Activated CD4-positive, alpha-beta memory T cell treated with anti-CD3 and anti-CD28 coated beads for 36 hours (primary cell): ENCODE measurements at places on chromosomes 12 and 14. TPM values are rescaled to one million over a fixed set of nuclear protein-coding genes. Genes with fewer than 3 reads are reported as not detected.

KRT74 gene
- not detected for total RNA-seq

GRCh38 chr14:32327255-32327961, 1.7 kb upstream of the AKAP6 start:
- no peak overlapping the region for H3K27ac ChIP-seq
- DNase-seq = no peak
- H3K36me3 ChIP-seq = no peaks in the 10 kb centered on the region
- peaks cover 3% of the 10 kb centered on the region for H3K4me1 ChIP-seq
- no peak overlapping the region for H3K4me3 ChIP-seq
- no peaks in the 10 kb centered on the region for H3K27me3 ChIP-seq

DNA sequence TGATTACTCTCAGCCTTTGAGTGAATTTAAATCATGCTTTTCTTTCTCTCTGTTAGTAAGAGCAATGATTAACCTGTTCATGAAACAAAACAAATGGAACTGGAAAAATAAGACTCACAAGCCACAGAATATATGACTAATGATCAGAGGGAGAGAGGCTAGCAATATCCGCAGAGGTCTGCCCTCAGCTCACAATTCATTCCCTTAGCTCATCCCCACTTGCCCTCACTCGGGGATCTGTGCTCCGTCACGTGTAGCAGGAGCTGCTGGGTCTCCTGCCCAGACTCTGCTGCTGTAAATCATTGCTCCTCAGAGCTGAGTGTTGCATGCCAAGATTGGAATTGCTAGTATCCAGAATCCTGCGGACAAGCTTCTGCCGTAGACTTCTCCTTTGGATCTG, 53.1 kb upstream of the GNG2 start:
- H3K36me3 ChIP-seq = no peaks in the 10 kb centered on the region
- H3K27ac ChIP-seq = no peak overlapping the region
- DNase-seq = no peak
- no peak overlapping the region for H3K4me3 ChIP-seq
- peaks cover 2% of the 10 kb centered on the region for H3K27me3 ChIP-seq
- no peaks in the 10 kb centered on the region for H3K4me1 ChIP-seq

KRT75 gene
- total RNA-seq = not detected

OTX2 gene
- total RNA-seq = not detected

CMA1 gene
- total RNA-seq = not detected

- no peak for DNase-seq
- H3K27me3 ChIP-seq = no peaks in the 10 kb centered on the region
- H3K36me3 ChIP-seq = no peaks in the 10 kb centered on the region
- no peak overlapping the region for H3K4me3 ChIP-seq
- no peak overlapping the region for H3K27ac ChIP-seq
- peaks cover 10% of the 10 kb centered on the region for H3K4me1 ChIP-seq
These were observed 259.3 kb downstream of the BCL11B start for GRCh38 chr14:99012703-99013102.

DNA sequence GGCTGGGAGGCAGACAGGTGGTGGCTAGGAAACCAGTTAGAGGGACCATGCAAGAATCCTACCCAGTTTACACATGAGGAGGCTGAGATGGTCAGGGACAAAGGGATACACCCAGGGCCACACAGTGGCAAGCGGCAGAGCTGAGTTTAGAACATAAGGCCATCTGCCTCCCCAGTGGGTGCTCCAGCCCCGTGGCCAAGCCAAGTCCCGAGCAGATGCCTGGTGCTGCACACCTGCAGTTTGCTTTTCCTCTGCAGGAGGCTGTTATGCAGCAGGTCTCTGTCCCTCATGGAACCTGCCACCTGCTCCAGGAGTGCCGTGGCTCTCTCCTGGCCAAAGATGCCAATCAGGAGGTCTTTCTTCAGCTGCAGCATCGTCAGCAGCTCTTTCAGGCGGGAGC, 70.8 kb downstream of the SYNE3 start:
- H3K4me3 ChIP-seq = no peak overlapping the region
- peaks cover 10% of the 10 kb centered on the region for H3K4me1 ChIP-seq
- H3K36me3 ChIP-seq = peaks cover 24% of the 10 kb centered on the region

KRT8 gene
- total RNA-seq = 0.67 TPM

DNA sequence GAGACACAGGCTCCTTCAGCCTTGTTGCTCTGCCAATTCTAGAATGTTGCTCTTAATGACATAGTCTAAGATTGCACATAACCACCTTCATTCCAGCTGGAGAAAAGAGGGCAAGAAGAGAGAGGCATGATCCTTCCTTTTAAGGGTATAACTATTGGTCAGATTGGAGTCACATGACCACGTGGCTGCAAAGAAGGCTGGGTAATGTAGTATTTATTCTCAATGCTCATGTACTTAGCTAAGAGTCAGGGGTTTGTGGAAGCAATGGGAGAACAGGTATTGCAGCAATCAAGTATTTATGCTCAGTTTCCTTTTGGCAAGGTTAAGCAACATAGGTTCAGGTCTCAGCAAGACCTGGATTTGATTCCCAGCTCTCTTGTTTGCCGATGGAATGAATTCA, 298.8 kb upstream of the TBX3 start:
- H3K27ac ChIP-seq = no peak overlapping the region
- no peaks in the 10 kb centered on the region for H3K4me1 ChIP-seq
- no peaks in the 10 kb centered on the region for H3K36me3 ChIP-seq
- H3K27me3 ChIP-seq = no peaks in the 10 kb centered on the region

STYK1 gene
- not detected for total RNA-seq

TCL1B gene
- total RNA-seq = not detected

DNA sequence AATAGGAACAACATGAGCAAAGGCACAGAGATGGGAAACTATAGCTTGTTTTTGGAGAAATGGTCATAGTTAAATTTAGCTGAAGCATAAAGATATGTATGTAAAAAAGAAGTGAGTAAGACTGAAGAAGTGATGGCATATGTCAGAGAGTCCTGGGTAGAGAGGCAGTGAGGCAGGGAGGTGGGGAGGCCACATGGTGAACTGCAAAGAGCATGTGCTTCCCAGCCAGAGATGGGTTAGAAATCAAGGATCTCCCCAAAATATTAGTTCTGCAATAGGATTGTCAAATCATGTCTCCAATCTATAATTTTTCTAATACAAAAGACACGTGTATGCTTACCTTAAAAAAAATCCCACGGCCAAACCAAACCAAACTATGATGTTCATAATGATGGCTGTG, 82.1 kb upstream of the STXBP6 start:
- H3K4me1 ChIP-seq = peaks cover 3% of the 10 kb centered on the region
- H3K27ac ChIP-seq = no peak overlapping the region
- no peak for DNase-seq
- H3K4me3 ChIP-seq = no peak overlapping the region
- no peaks in the 10 kb centered on the region for H3K36me3 ChIP-seq

DNA sequence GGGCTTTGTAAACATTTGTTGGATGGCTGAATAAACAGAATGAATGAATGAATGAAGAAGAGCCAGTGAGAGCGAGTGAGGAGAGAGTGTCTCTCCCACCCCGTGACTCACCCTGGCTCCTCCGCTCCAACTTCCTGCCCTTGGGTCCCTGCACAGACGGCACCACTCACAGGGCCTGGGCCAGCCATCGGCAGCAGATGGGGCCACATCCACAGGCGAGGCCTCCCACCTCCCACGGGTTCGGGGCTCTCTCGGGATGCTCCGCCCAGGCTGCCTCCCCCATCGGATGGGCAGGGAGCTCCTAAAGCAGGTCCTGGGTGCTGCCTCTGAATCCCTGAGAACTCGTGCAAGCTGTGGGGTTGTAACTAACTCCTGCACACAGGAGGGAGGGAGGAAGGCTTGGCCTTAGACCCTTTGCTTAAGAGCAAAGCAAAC, 41.3 kb downstream of the CCNK start:
- no peaks in the 10 kb centered on the region for H3K36me3 ChIP-seq
- H3K27ac ChIP-seq = no peak overlapping the region
- H3K4me1 ChIP-seq = peaks cover 15% of the 10 kb centered on the region

- H3K36me3 ChIP-seq = peaks cover 1% of the 10 kb centered on the region
- H3K27ac ChIP-seq = no peak overlapping the region
- peaks cover 27% of the 10 kb centered on the region for H3K4me1 ChIP-seq
- no peaks in the 10 kb centered on the region for H3K27me3 ChIP-seq
These were observed 6.8 kb upstream of the NR4A1 start for GRCh38 chr12:52044292-52044983.

DNA sequence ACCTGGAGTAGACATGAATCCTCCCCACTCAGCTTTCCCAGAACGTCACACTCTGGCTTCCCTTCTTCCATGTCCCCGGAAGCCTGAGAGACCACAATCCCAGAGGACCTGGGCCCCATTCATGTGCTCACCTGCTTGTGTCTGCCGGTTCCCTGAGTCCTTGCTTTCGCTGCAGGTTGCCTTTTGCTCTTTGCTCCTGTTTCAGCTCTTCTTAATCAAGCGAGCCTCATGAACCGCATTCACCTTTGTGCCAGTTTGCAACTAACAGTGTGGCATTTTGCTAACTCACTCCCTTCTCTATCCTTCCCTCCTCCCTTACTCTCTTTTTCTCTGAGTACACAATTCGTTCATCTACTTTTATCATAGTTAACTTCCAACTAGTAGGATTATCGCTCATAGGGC, 23.1 kb downstream of the ENTPD5 start:
- H3K27me3 ChIP-seq = no peaks in the 10 kb centered on the region
- DNase-seq = no peak
- H3K27ac ChIP-seq = no peak overlapping the region
- no peak overlapping the region for H3K4me3 ChIP-seq
- no peaks in the 10 kb centered on the region for H3K4me1 ChIP-seq

GRCh38 chr14:36091096-36091495, 85.4 kb downstream of the PTCSC3 start:
- H3K27me3 ChIP-seq = peaks cover 4% of the 10 kb centered on the region
- H3K4me1 ChIP-seq = no peaks in the 10 kb centered on the region
- DNase-seq = no peak
- no peak overlapping the region for H3K4me3 ChIP-seq
- H3K27ac ChIP-seq = no peak overlapping the region

DNA sequence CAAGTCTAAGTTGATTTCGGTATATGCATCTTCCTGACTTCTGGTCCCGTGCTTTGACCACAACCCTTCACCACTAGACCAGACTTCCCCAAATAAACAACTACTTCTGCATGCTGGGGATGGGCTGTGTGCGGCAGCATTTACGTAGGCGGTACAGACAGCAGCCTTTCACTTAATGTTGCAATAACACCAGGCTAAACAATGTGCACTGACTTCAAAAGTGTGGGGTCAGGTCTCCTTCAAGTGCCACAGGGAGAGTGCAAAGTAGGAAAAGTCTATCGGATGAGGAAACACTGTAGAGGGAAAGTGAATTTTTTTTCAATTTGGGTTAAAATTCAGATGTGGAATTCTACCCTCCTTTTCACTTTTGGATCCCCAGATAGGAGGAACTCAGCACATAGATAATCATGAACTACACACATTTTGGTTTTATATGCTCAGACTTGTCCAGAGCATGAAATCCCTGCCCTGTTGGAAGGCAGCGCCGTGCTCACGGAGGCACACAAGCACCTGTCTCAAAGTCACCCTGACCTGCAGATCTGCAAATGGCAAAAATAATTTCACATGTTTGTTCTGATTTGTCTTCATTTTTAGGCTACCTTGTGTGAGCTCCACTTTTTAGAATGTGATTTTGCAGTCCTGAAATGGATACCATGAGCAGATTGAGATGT, 3.6 kb upstream of the FOS start:
- H3K4me1 ChIP-seq = peaks cover 34% of the 10 kb centered on the region
- H3K27me3 ChIP-seq = peaks cover 15% of the 10 kb centered on the region
- no peak overlapping the region for H3K27ac ChIP-seq
- no peak overlapping the region for H3K4me3 ChIP-seq

MNAT1 gene
- 35.3 TPM for total RNA-seq

DNA sequence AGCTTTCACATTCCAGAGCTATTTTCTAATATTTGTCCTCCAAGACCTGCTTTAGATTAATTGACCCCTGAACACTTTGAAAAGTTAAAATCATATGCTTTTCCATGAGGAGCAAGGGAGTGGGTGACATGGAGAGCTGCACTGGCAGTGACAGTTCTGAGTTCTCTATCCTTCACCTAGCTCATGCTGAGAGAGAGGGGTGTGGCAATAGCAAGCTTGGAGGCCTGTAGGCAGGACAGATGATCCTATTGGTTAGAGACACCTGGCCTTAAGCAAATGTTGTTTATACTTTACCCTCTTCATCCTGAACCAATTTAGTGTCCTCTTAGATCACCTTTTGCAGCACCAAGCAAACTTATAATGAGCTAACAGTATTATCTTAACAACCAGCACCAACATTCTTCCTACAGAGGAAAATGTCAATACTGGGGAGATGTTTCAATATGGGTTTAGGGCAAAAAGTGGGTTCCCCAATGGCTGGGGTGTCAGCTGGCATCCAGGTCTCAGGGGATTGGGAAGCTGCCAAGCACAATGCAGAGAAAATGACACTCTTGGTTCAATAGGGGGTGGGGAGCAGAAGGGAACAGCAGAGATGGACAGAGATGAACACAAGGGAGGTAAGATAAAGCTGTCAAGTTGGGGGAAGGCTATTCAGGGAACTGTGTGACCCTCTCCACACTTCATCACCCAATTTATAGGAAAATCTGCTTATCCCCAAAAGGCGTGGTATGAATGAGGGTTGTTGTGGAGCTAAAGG, 37.0 kb upstream of the PPM1H start:
- no peaks in the 10 kb centered on the region for H3K36me3 ChIP-seq
- H3K4me1 ChIP-seq = no peaks in the 10 kb centered on the region
- DNase-seq = no peak

MIP gene
- total RNA-seq = not detected

DNA sequence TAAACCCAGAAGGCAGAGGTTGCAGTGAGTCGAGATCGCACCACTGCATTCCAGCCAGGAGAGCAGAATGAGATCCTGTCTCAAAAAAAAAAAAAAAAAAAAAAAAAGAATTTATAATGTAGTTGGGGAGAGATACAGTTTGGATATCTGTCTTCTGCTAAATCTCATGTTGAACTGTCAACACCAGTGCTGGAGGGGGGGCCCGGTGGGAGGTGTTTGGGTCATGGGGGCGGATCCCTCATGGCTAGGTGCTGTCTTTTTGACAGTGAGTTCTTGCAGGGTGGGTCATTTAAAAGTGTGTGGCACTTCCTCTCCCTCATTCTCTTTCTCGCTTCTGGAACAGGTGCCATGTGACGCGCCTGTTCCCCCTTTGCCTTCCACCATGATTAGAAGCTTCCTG, 32.8 kb downstream of the CLIP1 start:
- no peak overlapping the region for H3K4me3 ChIP-seq
- H3K36me3 ChIP-seq = no peaks in the 10 kb centered on the region
- peaks cover 5% of the 10 kb centered on the region for H3K4me1 ChIP-seq

GRCh38 chr14:75119056-75119455, 7.8 kb downstream of the NEK9 start:
- H3K27me3 ChIP-seq = no peaks in the 10 kb centered on the region
- peaks cover 25% of the 10 kb centered on the region for H3K4me1 ChIP-seq
- H3K27ac ChIP-seq = no peak overlapping the region
- peaks cover 26% of the 10 kb centered on the region for H3K36me3 ChIP-seq
- DNase-seq = no peak

GALNT16 gene
- total RNA-seq = not detected

ZNF385A gene
- total RNA-seq = 1.3 TPM

DNA sequence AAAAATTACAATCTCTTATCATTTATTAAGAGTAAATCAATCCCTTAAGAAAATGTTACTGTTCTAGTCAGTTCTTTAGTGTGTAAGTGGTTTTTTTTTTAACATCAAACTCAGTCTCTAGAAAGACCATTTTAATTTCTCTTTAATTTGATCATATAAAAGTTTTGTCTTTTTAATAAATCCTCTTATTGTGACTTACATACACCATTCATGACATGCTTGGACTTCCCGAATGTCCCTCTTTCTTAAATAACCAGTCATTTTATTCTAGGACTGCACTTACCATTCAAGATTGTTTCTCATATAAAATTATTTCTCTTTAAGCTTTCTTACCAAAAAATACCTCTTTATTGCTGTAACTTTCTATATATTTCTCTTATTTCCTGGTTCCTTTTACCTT, 60.8 kb upstream of the EVL start:
- H3K27ac ChIP-seq = no peak overlapping the region
- H3K4me1 ChIP-seq = no peaks in the 10 kb centered on the region
- no peak for DNase-seq
- peaks cover 9% of the 10 kb centered on the region for H3K36me3 ChIP-seq
- H3K27me3 ChIP-seq = no peaks in the 10 kb centered on the region

FAM222A gene
- 0.55 TPM for total RNA-seq

RNASE7 gene
- not detected for total RNA-seq
